Activated CD8-positive, alpha-beta memory T cell treated with anti-CD3 and anti-CD28 coated beads for 4 hours (primary cell): ENCODE measurements at places on chromosomes 1 and 21.

DNA sequence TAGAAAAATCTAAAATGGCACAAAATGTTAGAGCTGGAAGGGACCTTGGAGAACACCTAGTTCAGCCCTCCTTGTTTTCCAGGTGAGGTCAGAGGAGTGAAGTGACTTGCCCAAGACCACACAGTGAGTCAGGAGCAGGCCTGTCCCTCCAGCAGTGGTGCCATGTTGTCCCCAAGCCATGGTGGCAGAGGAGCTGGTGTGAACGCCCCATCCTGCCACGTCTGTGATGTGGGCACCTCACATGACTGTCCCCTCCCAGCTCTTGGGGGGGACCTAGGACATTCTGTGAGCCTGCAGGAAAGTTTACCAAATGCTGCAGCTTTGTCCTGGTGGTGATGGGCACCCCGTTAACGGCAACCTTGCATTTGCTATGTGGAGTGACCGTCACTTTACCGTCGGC, 66.2 kb downstream of the SCCPDH start:
- no peak for DNase-seq

DNA sequence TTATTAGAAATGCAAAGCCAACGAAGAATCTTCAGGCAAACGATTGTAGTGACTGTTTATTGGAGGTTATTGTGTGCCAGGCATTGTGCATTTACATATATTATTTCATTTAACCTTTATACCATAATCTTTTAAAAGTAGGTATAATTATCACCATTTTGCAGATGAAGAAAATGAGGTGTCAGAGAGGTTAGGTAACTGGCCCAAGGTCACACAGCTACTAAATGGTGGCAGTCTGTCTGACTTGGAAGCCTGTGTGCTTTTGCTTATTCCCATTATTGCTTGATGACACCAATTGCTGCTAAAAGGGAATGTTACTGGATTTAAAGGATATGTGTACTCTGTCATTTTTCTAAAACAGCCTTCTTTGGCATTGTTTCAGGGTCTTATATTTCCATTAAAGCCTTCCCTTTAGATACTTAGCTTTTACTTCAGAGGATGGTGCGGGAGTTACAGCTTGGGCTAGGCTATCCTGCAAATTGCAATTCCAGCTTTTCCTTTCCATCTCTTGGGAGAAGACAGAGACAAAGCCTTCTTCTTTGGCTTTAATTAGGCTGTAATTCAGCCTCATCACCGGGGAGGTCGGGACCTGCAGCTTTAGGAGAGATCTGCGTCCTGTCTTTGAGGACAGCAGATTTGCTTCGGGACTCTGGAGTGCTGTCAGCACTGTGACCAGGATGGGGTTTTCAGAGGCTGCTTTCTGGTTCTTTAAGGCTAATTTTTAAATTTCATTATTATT, 37.4 kb upstream of the ERRFI1 start:
- DNase-seq: no peak

- DNase-seq: no peak
Measured at GRCh38 chr1:161702250-161702649, 4.8 kb upstream of the FCRLA start.

GRCh38 chr1:233704170-233704897, 90.4 kb downstream of the KCNK1 start:
- DNase-seq: no peak

- no peak for DNase-seq
Measured at GRCh38 chr21:29018540-29018939, 609 bp downstream of the RWDD2B start.

GRCh38 chr1:107943694-107944093, 21.3 kb downstream of the VAV3 start:
- no peak for DNase-seq

DNA sequence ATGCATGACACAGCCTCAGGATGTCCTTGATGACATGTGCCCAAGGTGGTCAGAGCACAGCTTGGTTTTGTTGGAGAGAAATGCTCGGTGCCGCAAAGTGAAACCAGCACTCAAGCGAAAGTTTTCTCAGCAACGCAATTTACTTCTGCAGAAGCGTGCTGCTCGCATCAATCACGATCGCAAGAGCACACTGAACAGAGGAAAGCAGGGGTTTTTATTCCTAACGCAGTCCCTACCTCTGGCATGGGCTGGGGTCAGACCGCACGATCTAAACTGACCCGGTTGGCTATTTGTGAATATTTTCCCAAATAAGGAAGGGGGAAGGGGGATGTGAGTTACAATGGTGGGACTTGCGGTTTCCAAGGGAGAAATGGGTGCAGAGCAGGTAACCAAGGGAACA, 809 bp upstream of the ZNF669 start:
- no peak for DNase-seq

GRCh38 chr1:30446095-30446494, 277.3 kb downstream of the MATN1 start:
- DNase-seq: no peak

DNA sequence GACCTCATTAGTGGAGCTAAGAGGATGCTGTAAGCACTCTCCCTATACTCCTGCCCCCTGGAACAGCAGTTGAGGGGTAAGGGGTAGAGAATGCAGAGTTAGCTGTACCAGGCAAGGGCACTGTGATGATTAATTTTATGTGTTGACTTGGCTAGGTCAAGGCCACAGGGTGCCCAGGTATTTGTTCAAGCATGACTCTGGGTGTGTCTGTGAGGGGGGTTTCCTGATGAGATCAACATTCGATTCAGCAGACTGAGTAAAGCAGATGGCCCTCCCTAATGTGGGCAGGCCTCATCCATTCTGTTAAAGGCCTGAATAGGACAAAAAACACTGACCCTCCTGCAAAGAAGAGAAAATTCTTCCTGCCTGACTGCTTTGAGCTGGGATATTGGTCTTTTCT, 110.8 kb downstream of the KCND3 start:
- no peak for DNase-seq

GRCh38 chr1:94612525-94613204, 71.1 kb upstream of the F3 start:
- DNase-seq: no peak

- no peak for DNase-seq
Measured at GRCh38 chr1:40749817-40750216, 33.8 kb upstream of the KCNQ4 start.

DNA sequence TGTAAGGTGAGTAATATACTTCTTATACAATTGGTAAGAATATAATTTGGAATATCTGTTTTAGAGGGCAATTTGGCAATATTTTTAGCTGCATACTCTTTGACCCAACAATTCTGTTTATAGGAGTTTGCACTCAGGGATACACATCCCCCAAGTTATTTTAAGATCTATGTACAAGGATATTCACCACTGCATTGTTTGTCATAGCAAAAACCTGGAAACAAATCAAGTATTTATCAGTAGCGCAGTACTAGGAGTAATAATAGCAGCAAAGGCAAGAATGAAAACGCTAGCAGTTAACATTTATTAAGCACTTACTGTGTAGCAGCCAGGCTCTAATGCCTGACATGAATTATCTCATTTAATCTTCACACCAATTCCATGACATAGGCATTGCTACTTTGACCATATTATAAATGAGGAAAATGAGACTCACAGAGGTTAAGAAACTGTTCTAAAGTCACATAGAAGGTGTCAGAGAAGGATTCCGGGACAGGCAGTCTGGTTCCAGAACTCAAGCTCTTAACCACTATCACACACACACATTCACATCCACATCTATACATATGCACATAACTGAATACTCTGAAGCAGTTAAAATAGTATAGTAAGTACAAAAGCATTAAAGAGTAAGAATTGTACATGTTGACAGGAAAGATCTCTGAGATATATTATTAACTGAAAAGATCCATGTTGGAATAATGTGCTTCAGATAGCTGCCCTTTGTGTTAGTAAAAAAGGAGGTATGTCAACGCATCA, 30.6 kb downstream of the PHC2 start:
- no peak for DNase-seq

DNA sequence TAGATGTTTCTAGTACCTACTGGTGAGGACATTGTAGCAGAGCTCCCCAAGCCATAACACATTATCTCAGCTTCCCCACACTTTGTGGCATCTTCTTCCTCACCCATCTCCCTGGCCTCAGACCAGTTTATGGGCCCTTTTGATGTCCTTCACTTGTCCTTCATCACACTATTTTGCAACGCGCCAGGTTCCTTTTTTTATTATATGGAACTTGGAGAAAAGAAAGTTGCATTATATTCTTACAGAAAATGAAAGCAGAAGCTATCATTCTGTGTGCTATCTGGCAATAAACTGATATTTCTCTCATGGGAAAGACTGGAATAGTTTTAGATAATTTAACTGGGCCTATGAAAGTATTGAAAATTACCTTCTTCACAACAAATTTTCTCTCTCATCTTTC, 196.9 kb upstream of the ETV3 start:
- no peak for DNase-seq

DNA sequence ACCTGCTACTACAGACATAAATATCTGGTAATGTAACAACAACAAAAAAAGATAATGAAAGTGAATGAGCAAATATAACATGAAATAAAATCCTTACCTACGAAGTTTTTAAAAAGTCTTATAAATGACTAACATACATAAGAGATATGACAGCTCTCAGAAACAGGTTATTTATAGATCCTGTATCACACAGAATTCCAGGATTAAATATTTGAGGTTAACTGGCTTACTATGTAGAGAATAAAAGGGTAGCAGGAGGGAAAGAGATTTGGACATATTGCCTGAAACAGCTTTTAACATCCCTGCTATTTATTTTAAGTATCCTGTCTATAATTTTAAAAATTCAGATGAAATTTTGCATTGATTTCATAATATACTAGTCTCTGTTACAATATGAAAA, 16.3 kb downstream of the MYSM1 start:
- DNase-seq: no peak

- DNase-seq: no peak
Measured at GRCh38 chr1:212721388-212722247, 22.0 kb upstream of the BATF3 start.

DNA sequence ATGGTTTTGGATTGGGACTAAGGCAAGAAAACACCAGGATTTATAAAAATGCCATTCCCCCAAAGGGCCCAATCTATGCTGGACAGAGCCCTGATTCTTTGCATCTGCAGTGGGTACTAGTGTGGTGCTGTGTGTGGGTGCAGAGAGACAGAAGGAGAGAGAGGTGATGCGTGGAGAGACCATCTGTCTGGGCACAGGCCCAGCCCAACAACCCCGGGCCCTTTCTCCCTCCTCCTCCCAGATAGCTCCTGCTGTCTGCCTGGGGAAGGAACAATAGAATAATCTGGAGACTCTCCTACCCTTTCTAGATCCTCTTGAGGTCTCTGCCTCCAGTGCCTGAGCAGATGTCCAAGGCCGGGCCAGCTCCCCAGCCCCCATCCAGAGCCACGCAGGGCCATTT, 15.1 kb downstream of the KIAA1614 start:
- DNase-seq: no peak

- no peak for DNase-seq
Measured at GRCh38 chr1:23563003-23563402, 3.7 kb upstream of the ID3 start.

GRCh38 chr1:243525085-243525487, 269.2 kb downstream of the SDCCAG8 start:
- no peak for DNase-seq

DNA sequence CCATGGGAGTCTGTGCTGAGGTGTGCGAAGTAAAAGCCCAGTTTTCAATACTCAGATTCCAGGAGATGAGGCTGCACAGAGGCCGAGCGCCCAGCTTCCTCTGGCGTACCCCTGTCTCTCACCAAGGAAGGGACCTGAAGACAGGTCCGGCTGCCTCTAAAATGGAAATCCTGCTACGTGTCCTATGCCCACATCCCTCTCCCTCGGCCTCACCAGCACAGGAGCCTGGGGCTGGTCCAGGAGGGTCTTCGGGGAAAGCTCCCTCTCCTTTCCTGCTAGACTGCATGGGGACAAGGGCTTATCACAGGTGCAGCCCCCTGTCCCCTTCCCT, 392 bp downstream of the MRPL55 start:
- no peak for DNase-seq

DNA sequence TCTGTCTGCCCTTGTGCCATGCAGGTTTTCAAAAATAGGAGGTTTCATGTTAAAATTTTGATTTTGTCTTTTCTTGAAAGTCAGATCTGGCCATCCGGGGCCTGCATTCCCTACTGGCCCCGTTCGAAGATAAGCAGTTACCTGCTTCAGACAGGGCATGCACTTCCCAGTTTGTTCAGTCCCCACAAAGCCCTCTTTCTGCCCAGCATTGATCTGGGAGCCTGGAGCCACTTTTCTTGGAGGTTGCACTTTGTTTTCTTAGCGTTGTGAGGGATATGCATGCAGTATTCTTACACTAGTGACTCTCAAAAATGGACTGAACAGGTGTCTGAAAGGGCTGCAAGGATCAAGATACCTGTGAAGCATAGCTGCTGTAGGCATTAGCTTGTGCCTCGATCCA, 11.5 kb downstream of the MOV10 start:
- no peak for DNase-seq

DNA sequence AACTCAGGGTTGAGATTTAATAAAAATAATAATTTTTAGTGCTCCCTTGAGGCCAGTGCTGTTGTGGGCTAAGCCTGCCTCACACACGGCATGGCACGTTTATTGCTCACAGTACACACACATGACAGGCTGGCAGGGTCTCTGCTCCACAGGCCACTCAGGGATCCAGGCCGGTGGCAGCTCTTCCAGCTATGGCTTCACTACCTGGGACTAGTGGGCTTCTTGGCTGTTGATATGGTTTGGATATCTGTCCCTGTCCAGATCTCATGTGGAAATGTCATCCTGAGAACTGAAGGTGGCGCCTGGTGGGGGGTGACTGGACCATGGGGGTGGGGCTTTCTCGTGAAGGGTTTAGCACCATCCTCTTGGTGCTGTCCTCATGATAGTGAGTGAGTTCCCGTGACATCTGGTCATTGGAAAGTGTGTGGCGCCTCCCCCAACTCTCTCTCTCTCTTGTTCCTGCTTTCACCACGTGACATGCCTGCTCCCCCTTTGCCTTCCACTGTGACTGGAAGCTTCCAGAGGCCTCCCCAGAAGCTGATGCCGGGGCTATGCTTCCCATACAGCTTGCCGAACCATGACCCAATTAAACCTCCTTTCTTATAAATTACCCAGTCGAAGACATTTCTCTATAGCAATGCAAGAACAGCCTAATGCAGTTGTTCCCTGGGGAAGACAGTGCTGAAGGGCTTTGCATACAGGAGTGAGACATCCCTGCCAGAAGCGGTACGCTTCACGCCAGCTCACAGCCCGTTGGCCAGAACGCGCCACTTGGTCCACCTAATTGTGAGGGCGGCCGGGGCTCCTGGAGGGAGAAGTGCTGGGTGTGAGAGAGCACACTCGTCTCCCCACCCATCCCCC, 226.9 kb upstream of the C1orf174 start:
- DNase-seq: no peak

GRCh38 chr1:50661626-50662025, 238.4 kb upstream of the DMRTA2 start:
- DNase-seq: no peak

- no peak for DNase-seq
Measured at GRCh38 chr1:170071378-170071777, 3.1 kb downstream of the KIFAP3 start.

DNA sequence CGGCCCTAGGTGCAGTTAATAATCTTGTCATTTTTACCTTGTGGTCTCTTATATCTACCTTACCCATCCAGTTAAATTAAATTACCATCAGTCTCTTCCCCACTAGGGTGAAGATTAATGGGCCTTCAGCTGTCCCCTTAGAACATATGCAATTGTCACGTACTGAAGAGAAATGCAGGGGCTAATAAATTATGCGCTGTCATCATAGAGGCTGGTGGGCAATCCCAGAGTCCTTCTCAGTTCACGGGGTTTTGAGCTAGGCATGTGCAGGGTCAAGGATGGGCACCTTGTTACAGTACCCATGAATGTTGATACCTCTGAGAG, 35.8 kb downstream of the HLX start:
- DNase-seq: no peak
